ENCODE measurements at places on chromosomes 1 and 21.

DNA sequence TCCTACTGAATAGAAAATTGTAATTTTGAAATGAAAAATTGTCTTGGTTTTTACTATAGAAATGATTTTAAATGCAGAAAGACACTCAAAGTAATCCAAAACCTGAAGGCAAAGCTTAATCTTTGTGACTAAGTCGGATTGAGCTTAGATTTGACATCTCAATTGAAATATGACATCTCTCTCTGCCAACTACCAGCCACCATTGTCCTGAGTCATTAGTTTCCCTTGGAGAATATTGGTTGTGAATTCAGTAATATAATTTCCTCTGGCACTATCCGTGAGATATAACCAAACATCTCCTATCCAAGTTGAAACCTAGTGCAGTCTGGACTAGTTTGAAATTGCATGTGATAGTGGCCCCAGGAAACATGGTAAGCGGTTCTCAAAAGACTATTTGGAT, 37.1 kb downstream of the PLA2G4A start:
- no peak for DNase-seq

GRCh38 chr1:101219924-101220870, 16.6 kb upstream of the S1PR1 start:
- no peak for DNase-seq

DNA sequence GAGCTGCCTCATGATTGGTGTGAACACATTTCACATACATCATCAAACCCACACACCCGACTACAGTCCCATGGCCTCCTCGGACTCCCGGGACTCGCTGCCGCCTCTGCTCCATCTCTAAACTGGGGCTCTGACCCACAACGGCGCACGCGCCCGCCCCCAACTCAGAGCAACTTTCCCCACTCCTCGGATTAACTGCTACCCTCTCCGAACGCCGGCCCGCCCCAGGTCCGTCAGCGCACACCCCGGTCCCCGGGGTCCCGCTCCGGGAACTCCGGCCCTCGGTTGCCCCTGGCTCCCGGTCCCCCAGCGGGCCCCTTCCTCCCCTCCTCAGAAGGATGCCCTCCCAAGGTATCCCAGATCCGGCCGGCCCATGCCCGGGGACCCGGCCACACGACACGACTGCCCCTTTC, 740 bp downstream of the DSTYK start:
- no peak for DNase-seq

- DNase-seq = no peak
These were observed 61.5 kb downstream of the SYT2 start for GRCh38 chr1:202648605-202649226.

DNA sequence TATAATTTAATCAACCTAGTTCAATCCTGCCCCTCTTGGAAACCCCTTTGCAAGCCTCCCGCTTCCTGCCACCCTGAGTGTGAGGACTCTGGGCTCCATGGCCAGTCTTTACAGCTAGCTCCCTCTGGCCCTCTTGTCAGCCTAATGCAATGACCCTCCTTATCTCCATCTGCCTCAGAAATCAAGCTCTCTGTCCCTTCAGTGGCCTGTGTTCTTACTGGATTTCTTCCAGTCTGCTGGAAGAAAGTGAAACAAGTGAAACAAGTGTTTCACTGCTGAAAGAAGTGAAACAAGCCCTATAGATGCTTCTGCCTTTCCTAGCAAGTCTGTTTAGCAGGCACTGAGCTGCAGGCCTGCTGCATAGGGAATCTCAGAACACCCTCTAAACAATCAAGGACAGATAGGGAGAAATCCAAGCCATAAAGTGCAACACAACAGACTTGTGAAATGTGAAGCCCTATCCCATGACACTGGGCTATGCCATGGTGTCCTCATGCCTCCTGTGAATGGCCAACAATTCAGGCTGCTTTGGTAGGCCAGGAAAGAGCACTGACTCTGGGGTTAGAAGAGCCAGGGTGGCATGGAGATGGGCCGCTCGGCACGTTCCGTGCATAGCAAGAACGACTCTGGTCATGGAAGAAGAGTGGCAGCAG, 55.9 kb downstream of the FAM163A start:
- DNase-seq = no peak

GRCh38 chr1:16021681-16022080, at the start of gene CLCNKA:
CLCNKA (plus strand) TSS chr1:16022036; CDS start chr1:16022620, 584 bp downstream.
- DNase-seq = no peak

- peak; percentile 41 for DNase-seq
These were observed 26.7 kb upstream of the GLIS1 start for GRCh38 chr1:53765657-53766056.

DNA sequence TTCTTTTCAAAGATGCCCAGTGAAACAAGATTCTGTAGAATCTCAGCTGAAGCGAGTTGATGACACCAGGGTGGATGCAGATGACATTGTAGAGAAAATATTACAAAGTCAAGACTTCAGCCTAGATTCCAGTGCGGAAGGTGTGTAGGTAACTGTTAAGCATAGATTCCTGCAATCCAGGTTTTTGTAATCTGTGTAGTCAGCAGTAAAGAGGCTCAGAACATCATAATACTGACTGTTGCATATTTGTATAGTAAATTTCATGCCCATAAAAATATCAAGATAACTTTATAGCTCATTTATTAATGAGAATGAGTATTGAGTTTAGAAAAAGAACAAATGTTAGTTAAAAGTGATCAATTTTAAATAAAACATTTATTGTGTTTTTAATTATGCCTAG, 32.2 kb downstream of the HENMT1 start:
- no peak for DNase-seq

- no peak for DNase-seq
These were observed 4.8 kb upstream of the DNAJC28 start for GRCh38 chr21:33496345-33496744.

DNA sequence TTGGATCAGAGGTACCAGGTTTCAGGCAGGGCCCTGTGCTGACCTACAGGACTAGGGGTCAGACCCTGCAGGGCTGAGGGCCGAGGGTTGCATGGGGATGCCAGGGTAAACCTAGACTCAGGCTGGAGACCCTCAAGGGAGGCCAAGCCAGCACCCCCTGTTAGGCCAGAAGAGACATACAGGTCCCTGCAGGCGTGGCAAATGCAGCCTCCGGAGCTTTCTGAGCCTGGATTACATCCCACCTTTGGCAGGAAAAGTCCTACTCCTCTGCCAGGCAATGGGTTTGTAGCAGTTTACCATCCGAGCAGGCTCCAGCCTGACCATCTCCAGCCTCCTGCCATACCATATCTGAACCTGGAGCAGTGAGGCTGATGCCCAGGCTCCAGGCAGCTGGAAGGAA, 425.3 kb downstream of the NPHP4 start:
- DNase-seq = no peak

DNA sequence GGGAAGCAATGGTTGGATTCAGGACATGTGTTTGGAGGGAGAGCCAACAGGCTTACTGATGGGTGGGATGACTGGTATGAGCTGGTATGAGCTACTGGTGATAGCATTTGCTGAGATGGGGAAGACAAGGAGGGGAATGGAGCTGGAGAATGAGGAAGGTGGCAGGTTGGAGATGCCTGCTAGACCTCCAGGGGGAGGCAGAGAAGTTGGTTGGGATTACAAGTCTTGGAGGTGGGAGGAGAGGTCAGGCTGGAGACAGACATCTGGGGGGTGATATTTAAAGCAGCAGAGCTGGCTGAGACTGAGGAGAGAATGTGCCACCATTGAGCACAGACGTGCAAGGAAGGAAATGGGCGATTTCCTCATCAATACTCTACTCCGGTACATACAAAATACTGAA, 31.8 kb upstream of the ENO1 start:
- DNase-seq = peak; percentile 18

GRCh38 chr1:243260221-243260880, 4.5 kb downstream of the SDCCAG8 start:
- no peak for DNase-seq

- DNase-seq = peak; percentile 63
These were observed 39.9 kb downstream of the F5 start for GRCh38 chr1:169546087-169546995.

- DNase-seq = no peak
These were observed 30.1 kb upstream of the PLD5 start for GRCh38 chr1:242554577-242554976.

GRCh38 chr1:71721532-71721931, 560.8 kb downstream of the NEGR1 start:
- DNase-seq = no peak

- no peak for DNase-seq
These were observed 49.2 kb downstream of the UBR4 start for GRCh38 chr1:19160831-19161230.

GRCh38 chr1:205287767-205288559, 33.6 kb downstream of the NUAK2 start:
- peak; percentile 65 for DNase-seq

DNA sequence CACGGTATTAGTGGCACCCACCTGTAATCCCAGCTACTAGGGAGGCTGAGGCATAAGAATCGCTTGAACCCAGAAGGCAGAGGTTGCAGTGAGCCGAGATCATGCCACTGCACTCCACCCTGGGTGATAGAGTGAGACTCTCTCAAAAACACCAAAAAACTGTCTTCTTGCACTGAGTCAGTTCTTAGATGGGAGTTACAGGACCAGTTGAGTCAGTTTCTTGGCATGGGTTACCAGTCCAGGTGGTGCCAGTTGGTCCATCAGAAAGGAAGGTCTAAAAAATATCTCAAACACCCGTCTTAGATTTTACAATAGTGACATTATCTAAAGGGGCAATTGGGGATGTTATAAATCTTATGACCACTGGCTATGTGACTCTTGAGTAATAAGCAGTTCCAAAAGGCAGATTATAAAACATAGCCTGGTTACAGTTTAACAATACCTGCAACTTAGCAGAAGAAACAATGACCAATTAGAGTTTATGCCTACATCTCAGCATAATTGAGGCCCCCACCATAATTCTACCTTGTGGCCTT, 206.9 kb upstream of the FGGY start:
- DNase-seq = no peak

DNA sequence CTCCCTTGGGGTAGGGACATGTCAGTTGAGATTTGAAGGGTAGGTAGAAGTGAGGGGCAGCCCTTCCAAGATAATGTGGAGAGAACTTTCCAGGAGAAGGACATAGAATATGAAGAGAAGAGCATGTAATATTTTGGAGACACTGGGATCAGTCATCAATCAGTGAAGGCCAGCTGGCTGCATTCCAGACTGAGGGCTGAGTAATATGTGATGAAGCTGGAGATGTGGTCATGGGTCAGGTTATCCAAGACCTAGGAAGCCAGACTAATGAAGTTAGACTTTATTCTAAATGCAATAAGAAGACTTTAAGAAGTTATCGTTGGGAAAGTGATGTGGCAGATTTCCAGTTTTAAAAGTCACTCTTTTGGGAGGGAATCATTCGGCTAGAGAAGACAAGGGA, 262.0 kb downstream of the HMCN1 start:
- DNase-seq = peak; percentile 90

DNA sequence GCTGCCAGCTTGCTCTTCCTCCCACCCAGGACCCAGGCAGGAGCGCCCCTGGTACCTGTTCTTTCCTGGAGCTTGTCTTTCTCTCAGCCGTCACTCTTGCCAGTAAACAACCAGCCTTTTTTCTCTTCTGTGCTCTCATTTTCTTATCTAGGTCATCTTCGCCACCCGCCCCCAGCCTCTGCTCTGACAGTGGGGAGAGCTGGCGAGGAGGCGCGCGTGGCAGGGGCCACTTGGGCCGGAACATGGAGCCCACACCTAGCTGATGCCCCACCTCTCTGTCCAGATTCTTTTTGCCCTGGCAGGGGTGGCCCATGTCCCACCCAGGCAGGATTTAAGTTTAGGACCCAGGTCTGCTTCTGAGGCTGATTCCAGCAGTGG, 32.3 kb downstream of the PROK1 start:
- no peak for DNase-seq

- DNase-seq = no peak
These were observed 119.0 kb upstream of the DPT start for GRCh38 chr1:168848051-168848450.

- no peak for DNase-seq
These were observed 24.0 kb downstream of the DDR2 start for GRCh38 chr1:162656266-162656665.

DNA sequence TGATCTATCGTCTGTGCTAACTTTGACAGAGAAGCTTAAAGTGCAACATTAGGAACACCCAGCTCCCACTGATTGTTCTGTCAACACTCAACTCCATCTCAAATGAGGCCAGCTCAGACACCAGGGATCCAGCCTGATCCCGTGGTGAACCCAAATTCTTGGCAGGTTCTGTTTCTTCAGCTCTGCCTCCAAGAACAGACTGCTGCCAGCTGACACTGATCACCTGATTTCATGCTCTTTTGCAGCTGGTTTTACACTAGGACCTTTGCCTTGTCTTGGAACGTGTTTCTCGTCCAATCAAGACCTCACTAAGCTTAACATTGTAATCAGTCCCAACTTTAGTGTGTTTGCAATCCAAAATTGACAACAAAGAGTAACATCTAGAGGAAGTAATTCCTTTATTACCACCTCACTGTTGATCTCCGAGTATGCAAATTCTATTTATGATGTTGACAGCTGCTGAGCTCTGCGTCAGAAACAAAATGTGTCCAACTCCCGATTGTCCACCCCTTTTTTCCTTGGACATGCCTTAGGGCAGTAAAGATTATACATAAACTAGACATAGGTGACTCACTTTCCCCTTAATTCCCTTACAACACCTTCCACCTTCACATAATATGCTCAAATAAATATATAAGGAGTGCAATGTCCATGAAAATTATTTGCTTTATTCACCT, 1.6 kb upstream of the HYI start:
- no peak for DNase-seq

- DNase-seq = no peak
These were observed 72.1 kb upstream of the DISP3 start for GRCh38 chr1:11406845-11407244.

GRCh38 chr1:90412563-90412962, 304.5 kb downstream of the BARHL2 start:
- no peak for DNase-seq

DNA sequence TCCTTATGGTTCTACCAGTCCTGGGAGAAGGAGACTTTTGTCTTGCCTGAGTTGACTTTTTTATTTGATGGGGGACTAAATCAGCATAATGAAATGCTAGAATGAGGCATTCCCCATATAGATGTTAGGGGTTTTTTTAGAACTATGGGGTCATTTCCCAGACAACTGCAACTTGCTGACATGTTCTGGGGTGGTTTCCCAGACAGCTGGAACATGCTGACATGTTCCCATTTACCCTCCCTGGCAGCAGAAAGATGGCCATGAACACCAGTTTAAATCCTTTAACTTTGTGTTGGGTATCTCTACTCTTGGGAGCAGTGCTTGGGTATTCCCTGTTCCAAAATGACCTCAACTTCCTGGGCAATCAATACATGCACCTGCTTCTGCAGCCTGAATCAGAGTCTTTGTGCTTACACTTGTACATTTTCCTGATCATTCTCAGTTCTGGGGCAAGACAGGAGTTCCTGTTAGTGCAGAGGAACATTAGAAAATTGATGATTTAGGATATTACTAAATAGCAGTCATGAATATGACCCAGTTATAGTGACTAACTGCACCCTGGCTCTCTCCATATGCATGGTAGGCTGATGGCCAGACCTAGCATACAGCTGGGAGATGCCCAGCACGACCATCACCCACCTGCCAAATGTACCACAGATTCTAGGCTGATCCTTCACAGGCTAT, 75.4 kb upstream of the CD5L start:
- no peak for DNase-seq

- no peak for DNase-seq
These were observed 34.9 kb downstream of the UTP25 start for GRCh38 chr1:209862391-209863356.

GRCh38 chr1:226453015-226453704, 45.3 kb upstream of the PARP1 start:
- no peak for DNase-seq

Measured in RPMI7951 (cell line).